ENCODE measurements at places on chromosomes 7 and 10.

GRCh38 chr10:30724296-30724695 is 94.7 kb upstream of the LYZL2 start:
- DNase-seq: no peak

DNA sequence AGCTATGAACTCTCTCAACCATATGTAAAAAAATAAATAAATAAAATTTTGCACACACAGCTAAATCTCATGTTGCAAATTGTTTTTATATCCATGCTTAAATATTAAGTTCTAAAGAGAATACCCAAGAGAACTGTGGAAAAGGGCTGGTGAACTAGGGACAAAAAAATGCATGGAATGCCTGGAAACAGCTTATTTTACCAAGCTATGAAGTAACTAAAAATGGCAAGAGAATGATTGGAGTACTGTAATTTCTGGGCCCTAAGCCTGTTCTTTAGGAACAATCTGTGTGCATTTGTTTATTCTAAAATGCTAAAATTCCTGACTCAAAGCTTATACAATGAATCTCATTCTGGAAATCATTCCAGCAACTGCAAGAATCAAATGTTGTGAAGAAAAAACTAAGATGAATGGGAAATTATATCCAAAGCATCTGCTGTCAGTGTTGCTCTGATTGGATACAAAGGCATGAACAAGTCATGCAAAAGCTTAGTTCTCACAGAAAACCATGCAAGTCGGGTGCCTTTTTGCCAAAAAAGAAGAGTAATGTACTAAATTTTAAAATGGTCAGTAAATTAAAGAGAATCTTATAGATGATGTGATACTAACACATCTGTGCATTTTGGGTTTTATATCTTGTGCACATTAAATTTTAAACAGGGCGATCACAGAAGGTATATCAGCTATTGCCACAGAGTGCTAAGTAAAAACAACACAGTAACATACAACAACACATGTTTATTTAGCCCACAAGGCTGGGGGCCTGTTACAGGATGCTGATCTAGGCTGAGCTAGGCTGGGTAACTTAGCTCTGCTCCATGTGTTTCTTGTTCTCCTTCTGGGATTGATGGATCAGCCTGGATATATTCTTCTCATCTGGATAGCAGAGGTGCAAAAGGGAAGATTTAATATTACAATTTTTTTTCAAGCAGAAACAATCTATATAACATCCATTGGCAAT is 453.5 kb upstream of the SEMA3A start:
- no peak for DNase-seq

DNA sequence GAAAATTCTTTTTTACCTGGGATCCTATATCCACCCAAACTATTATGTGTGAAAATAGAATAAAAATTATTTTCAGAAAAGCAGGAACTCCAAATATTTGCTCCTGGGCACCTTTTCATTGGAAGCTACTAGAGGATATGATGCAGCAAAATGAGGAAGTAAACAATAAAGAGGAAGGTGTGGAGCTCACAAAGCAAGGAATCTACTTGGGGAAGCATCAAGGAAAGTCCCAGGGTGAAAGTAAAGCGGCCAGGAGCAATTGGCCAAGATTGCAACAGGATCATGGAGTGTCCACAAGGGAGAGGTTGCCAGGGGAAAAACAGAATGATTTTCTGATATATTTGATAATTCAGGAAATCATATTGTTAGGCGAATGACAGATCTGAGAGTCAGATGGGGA is 80.8 kb downstream of the CARD11 start:
- DNase-seq: no peak

DNA sequence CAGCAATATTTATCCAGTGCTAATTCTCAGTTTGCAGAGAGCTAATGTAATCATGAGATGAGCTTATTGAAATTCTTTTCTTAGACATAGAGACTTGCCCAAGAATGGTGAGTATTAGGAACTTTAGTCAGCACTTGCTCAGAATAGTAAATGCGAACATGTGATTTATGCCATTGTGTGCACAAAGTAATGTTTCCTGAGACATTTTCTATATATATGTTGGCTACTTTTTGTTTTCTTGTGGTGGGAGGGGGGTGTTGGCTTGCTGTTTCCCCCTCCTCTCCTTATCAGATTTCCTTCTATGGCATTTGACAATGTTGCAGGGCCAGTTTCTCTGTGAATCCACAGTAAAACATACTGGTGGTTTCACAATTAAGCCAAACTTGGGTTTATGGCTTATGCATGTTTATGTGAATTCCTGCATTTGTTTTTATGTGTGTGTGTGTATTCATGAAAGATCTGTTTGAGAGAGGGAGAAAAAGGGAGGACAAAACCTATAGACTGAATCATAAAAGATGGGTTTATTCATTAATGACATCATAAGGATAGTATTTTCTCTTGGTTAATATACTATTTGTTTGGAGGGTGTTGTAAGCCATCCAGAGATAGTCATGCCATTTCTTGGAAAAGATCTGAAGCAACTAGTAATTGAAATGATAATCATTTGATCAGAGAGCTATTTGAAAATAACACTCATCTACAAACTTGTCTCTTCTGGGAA is 36.3 kb downstream of the ARID5B start:
- DNase-seq: peak; percentile 75

- DNase-seq: no peak
These were observed 128.6 kb upstream of the PDLIM1 start for GRCh38 chr10:95419399-95419798.

DNA sequence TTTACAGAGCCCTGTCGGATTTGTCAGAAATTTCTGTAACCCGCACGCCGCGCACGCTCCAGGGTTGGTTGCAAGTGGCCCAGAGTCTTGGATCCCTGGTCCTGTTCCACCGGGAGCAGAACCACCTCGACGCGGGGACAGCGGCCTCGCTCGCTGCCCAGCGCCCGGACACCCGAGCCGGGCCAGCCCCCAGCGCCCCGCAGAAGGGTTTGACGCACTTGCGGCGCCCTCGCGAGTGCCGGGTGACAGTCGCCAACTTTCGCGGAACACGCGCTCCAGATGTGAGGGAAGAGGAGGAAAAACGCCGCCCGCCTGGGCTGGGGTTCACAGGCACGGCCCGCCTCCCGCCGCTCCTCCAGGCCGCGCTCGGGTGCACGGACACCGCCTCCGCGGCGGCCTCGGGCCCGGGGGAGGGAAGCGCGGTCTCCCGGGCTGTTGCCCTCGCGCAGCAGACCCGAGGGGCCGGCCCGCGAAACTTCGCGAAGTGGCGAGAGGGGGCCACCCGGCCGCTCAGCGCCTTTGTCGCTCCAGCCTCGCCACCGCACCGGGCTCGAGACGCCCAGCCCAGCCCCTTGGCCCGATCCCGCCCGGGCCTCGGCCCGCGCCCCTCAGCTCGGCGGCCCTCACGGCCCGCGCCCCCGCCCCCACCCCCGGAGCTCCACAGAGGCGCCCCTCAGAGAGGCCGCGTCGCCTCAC is 514 bp downstream of the RNF216 start:
- peak; percentile 37 for DNase-seq

DNA sequence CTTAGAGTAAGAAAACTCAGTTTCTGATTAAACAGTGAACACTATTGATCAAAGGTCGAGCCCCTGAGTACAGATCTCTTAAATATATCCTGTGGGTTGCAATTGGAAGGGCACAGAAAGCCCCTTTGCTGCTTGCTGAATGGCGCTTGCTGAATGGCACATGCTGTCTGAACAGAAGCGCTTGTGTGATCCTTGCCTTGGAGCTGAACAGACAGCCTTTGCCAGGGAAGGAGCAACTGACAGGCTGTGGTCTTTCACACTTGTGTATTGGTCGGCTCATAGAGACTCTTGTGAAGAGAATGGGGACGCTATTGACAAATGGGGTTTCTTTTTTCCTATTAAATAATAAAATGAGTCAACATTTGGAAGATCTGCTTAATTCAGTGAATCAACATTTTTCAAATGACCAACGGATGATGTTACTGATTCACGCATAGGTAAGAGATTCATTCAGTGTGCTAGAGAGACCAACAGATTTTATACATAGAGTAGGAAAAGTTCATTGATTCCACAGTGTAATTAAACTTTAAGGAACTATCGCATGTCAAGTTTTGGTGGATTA is 99.4 kb upstream of the TNS3 start:
- no peak for DNase-seq

DNA sequence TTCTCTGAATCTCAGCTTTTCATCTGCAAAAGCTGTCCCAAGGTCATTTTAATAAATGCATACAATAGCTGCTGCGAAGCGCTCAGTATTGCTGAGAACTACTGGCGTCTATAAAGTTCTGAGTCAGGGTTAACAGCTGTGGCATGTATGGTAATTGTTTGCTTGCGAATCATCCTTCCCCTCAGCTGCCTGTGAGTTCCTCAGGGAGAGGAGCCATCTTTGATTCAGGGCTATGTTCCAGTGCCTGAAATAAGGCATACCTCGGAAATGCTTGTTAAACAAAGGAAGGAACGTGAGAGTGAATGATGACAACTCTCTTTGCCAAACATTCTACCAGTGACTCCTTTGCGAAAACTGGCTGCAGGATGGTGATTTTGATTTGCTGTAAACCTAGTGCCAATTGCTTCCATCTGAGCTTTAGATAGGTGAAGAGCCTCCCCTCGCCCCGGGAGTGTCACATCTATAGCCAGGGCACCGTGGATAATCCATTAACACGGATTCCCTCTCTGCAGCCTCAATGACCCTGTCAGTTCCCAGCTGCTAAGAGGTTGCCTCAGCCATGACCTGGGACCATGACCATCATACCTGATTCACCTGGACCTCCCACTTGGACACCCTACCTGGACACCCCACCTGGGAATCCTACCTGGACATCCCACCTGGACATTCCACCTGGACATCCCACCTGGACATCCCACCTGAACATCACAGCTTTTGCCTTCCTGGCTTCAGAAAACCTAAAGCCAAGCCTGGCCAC is 39.6 kb downstream of the GPRIN2 start:
- no peak for DNase-seq

GRCh38 chr10:123165445-123166072 is 11.4 kb downstream of the BUB3 start:
- no peak for DNase-seq

GRCh38 chr10:86210416-86210815 is 156.2 kb downstream of the GRID1 start:
- no peak for DNase-seq

DNA sequence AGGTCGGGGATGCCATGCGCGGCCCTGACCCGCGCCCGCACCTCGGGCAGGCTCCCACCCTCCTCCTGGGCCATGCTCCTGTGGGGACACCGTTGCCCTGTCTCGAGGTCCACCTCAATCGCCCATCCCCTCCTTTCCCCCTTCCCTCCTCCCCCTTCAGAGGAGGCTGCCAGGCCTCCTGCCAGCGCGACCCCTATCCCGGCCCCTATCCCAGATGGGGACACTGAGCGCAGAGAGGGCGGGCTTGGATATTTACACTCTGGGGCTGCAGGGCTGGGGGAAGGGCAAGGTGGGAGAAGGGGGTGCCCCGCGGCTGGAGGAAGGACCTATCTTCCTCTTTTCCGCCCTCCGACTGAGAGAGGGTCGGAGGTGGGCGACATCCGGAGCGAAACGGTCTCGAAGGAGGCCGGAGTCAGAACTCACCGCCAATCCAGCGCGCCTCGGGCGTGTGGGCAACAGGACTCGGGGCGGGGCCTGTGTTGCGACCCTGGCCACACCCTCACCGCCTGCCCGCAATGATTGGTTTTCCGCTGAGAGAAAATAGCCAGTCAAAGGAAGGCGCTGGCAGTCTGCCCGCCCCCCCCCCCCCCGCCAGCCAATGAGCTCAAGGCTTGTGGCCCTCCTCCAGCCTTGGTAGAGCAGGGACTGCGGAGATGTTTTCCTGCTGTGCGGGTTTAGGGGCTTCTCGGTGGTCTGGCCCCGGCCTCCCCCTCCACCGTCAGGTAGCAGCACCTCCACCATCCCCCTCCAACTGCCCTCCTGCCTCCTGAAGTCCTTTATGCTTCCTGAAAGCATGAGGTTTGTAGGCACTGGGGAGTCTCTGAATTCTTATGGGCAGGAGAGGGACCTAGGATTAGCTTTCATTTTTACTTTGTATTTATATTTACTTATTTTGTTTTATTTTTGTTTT is at the start of gene METTL27:
Gene METTL27 (minus strand): TSS at position 450 of the 910 bp plus-strand sequence. CDS start 376 bp downstream, at position 74.
- DNase-seq: peak; percentile 93

DNA sequence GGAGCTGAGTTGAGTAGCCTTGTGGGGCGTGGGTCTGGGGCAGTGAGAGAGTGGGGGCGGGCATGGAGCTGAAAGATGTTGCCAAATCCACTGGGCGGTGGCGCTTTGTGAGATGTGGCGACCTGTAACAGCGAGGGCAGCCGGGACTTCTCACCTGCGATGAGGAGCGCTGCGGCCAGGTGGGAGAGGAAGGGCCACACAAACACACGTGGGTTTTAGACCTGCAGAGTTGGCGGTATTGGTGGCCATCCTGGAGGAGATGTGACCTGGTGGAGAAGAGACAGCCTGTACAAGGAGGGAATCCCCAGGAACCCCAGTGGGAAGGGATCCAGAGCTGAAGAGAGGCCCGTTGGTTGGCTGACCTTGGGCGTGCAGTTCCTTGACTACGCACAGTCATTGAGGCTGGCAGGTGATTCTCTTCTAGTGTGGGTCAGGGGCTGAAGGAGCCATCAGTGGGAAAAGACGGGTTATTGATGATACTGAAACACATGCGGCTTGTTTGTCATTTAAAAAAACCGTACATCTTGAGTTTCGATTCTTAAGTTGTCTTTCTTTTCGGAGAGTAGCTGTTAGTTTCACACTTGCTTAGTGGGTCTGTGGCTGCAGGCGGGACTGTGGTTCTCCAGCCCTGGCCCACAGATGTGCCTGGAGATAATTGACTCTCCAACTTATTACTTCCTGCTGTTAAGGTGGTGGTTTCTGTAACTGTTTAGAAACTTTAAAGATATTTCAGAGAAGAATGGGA is 2.4 kb downstream of the CHST12 start:
- DNase-seq: peak; percentile 91

DNA sequence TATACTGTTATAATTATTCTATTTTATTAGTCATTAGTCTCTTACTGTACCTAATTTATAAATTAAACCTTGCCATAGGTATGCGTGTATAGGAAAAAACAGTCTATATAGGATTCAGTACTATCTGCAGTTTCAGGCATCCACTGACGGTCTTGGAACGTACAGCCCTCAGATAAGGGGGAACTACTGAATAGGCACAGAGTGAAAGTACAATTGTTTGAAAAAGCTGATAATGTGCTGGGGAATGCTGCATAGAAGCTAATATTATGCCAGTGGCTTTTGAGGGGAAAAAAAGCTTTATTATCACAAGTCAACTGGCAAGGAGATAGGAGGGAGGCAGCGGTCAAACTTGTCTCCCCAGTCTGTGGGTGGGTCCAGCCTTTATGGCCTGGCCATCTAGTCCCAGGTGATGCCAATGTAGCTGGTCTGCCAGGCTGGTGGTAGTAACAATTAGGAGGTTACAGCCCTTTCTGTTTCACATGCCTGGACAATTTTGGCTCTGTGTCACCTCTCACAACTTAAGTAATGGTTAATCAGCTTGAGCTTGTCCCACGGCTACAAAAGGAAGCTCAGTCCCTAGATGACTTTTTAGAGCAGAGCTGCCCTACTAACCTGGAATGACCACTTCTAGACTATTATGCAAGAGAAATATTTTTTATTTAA is 8.3 kb upstream of the FMC1 start:
- DNase-seq: no peak

- no peak for DNase-seq
These were observed 547.5 kb downstream of the GALNT17 start for GRCh38 chr7:71679480-71679879.

DNA sequence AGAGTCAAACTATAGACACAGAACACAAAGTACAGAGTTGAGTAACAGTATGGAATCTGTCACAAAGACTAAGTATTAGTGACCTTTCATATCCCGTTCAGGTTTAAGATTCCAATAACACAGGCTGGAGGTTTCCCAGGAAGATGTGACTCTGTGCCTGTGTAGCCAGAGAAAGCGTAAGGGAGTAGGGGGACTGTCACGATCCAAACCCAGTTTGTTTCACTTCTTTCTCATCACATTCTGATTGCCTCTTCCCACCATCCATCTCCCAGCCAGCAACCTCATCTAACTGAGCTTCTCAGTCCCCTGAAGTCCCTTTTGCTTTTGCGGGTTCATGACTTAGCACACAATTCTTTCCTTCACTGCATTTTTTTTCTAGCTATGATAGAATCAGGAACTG is 76.4 kb upstream of the NPVF start:
- no peak for DNase-seq
